ENCODE measurements at places on chromosomes 11 and 22. TPM values are rescaled to one million over a fixed set of nuclear protein-coding genes. Genes with fewer than 3 reads are reported as not detected.

DNA sequence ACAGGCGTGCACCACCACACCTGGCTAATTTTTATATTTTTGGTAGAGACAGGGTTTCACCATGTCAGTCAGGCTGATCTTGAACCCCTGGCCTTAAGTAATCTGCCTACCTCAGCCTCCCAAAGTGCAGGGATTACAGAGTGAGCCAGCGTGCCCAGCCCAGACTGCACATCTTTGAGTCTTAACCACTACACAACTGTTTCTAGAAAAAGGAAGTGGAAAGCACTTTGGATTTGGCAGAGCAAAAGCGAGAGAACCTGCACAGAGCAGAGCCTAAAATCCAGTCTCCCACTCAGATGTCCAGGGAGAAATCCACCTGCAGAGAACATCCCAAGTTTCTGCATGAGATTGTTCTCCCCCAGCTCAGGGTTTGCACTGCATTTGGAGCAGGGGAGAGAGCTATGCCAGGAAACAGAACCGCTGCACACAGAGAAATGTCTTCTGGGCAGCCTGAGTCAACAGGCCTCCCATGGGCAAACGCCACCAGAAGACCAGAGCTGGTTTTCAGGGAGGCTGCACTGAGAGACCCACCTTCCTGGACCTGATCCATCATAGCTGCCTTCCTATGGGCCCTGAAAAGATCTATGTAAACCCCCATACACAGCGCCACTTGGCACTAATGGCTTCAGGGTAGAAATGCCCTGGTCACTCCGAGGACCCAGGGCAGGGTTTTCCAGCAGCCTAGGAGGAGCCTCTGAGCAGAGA is 54.0 kb downstream of the RPUSD4 start:
- no peak for DNase-seq

CD44 gene
- 667 TPM for total RNA-seq

- DNase-seq: peak; percentile 20
Measured at GRCh38 chr22:44869196-44869595, 116.8 kb downstream of the ARHGAP8 start.

DNA sequence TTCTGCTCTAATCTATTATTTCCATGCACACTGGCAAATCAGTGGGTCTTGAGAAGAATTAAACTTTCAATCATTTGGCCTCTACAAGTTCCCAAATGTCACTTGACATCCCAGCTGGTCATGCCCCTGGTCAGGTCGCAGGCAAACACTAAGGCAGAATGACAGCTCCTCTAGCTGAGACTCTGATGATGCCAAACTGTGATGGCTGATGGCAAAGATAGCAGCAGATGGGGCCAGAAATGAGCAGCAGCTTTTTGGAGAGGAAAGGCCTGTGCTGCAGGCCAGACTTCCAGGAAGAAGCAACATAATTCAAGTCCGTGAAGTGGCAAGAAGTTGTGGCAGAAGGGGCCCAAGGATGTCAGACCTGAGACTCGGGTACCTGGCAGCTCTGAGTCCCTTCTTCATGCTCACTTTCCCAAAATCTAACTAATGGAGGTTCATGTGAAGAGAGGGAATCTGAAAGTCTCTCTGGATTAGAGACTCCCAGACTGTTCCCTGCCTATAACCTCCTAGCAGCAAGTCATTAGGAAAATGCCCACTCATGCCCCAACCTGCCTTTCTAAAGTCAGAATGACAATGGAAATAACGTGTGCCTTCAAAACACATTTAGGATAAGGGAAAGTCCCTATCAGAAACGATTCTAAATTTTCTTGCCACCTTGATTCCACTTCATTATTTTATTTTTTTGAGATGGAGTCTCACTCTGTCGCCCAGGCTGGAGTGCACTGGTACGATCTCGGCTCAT is 9.4 kb upstream of the PMM1 start:
- no peak for DNase-seq

CHRDL2 gene
- total RNA-seq: not detected

All from M059J (cell line).